ENCODE measurements at places on chromosomes 7 and 10.

DNA sequence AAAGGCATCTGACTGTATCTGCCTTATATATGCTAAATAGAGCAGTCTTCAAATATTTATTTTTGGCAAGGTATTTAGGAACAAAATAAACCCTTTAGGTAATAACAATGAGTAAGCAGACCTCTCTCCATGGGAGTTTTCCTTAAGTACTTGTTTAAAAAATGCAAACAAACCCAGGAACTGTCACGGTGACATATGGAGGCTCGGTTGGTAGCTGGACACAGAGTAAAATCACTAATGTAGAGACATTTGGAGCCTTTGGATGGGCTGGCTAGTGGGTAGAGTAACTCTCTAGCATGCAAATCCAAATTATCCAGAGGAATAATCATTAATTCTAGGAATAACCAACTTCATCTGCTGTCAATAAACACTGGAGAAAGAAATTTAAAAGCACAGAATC is 71.6 kb upstream of the LAMB4 start:
- no peak for DNase-seq

- no peak for DNase-seq
Observed at GRCh38 chr7:135355377-135356048, 121.9 kb downstream of the STRA8 start.

DNA sequence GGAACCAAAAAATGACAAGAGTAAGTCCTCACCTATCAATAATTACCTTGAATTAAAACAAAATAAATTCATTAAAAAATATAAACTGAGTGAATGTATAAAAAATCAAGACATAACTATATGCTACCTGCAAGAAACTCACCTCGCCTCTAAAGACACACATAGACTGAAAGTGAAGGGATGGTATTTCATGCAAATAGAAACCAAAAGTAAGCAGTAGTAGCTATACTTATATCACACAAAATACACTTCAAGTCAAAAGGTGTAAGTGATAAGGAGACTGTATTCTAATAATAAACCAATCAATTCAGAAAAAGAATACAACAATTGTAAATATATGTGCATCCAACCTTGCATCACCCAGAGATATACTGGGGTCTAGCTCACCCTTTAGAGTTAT is 332.6 kb downstream of the SH2D4B start:
- DNase-seq = no peak

DNA sequence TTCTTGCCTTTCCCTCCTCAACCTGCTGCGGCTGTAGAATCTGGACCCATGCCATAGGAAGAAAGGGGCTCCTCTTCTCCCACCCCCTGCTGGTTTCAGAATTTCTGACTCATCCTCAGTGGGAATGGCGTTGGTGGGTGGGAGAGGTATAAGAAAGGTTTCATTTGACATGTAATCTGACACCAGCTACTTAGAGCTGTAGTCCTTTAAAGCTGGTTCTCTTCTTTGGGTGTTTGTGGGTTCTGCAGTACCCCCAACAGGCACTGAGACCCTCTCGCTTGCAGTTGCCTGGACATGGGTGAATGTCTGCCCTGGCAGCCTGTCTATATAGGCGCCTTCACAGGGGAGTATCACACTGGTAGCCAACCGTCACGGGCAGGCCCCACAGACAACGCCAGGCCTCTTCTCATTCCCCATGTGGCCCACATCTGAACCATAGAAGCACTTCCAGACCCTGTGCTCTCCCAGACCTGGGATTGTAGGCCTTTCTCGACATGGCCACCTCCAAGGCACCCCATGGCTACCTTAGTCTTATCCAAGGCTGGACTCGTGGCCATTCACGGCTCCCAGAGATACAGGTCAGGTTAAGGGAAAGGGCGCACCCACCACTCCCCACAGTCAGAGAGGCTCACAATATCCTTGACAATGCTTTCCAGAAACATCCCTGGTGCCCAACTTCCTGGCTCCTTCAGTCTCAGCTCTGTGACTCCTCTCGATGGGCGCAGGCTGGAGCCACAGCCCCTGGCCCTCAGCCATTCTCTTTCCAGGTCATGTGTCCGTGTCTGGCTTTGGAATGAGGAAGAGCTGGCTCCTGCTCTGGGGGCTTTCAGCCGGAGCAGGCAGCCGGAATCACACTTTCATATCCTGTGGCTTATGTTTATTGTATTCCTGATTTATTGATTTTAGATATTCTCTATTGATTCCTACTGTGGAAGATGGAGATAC is 17.5 kb downstream of the ZNF862 start:
- no peak for DNase-seq

DNA sequence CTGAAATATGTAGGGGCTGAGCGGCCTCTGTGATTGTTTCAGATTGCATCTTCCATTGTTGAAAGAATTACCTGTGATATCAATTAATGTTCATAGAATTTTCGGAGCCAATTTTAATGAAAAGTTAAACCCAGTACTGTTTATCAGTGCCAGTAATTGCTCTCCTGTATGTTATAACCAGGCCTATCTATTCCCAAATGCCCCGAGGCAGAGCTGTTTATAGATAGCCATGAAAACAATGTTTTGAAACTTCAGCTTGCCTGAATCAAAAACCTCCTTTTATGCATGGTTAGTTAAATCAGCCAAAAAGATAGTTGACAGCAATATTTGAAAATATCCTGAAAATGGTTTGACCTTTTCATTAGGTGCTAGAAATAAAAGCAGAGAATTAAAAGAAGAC is 50.1 kb upstream of the HDAC9 start:
- DNase-seq = no peak

GRCh38 chr10:116870949-116871348 is 21.6 kb downstream of the ENO4 start:
- no peak for DNase-seq
